ENCODE measurements at places on chromosomes 7 and 10.
A peak's percentile ranks its signal among the peaks of the same experiment; 100 is the strongest.

GRCh38 chr10:60114765-60115586 lies 208.6 kb upstream of the CCDC6 start:
- DNase-seq, result peak; percentile 33

- DNase-seq, result no peak
These were observed 190.9 kb downstream of the VTI1A start for GRCh38 chr10:112637901-112638300.

- DNase-seq, result no peak
These were observed 116.1 kb downstream of the FAM53B start for GRCh38 chr10:124627866-124628675.

DNA sequence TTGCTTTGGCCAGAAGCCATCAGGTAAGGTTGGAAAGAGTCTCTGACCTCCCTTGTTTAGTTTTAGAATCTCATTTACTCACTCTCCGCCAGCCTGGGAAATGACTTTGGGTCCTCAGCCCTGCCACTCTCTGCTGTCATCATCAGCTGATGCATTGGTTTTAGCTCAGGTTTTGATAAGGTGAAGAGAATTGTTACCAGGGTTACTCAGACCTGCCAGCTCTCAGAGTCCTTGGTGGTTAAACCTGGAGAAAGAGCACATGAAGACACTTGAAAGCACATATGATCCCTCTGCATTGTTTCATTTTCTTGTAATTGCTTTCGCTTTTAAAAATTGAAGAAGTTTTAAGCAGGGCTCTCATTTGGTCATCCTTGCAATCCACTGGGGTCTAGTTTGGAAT lies 4.0 kb upstream of the CROT start:
- no peak for DNase-seq

DNA sequence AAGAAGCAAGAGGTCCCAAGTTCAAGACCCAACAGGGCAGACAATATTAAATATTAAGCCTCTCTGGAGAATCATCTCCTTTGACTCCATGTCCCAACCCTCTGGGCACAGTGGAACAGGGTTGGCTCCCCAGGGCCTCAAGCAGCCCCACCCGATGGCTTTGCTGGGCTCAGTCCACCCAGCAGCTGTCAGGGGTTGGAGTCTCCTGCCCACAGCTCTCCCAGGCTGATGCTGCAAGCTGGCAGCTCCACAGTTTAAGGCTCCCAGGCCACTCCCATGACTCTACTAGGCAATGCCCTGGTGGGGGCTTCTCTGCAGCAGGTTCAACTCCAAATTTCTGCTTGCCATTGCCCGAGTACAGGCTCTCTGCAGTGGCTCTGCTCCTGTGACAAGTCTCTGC lies 55.1 kb downstream of the LARP4B start:
- DNase-seq, result no peak

- DNase-seq, result no peak
These were observed 5.0 kb downstream of the LRRC27 start for GRCh38 chr10:132336919-132337407.

GRCh38 chr7:114929570-114929969 lies 7.7 kb downstream of the MDFIC start:
- no peak for DNase-seq

- no peak for DNase-seq
These were observed 1071.9 kb downstream of the CNTNAP2 start for GRCh38 chr7:147188467-147188866.

DNA sequence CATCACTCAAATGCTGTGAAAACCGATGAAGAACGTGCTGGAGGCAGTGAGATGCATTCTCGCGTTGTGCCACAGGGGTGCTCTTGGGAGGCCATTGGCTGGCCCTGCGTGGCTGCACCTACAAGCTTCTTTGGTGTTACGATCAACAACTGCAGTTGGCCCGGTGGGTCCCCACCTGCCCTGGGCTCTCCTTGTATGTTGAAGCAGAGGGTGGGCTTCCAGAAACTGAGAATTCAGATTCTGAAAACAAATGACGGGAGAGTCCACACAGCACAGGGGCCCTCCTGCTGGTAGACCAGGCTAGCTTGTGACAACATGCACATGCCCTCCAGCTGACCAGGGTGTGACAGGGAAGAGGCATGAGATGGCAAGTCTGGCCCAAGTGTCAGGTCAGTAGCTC lies 23.7 kb upstream of the DDC start:
- DNase-seq, result peak; percentile 57

- peak; percentile 37 for DNase-seq
These were observed 38.1 kb downstream of the CTTNBP2 start for GRCh38 chr7:117835016-117835664.

DNA sequence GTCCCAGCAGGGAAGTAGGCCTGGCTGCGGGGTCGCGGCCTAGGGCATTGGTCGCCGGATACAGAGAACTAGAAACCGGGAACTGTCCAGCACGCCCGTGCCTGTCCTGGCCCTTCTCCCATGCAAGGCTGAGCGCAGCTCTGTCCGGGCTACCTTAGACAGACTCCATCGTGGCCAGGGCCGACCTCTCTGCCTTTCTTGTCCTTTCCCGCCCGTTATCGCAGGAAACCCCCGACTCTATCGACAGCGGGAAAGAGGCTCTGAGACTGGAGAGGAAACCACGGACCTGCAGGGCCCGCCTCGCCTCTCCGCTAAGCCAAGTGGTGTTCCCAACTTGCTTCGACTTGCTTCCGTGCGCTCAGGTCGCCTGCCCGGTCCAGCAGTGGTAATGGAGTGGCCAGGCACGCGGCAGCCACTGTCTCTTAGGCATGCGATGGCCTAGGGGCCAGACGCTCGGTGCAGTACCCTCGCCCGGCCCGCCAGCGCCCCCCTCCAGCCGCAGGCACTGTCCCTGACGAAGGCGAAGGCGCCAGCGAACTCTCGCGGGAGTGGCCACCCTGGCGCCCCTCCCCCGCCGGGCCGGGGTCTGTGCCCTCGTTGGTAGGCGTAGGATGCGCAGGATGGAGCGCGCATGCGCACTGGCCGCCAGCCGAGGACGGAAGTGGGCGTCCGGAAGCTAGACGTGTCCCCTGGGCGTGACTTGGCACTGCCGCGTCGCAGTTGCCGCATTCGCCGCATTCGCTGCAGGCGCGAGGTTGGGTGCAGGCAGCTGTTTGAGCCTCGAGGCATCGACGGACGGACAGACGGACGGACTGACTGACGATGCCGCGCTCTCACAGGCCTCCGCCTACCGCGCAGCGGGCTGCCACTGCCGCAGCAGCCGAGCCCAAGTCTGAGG lies 54.4 kb downstream of the MCMBP start:
- DNase-seq, result peak; percentile 100

DNA sequence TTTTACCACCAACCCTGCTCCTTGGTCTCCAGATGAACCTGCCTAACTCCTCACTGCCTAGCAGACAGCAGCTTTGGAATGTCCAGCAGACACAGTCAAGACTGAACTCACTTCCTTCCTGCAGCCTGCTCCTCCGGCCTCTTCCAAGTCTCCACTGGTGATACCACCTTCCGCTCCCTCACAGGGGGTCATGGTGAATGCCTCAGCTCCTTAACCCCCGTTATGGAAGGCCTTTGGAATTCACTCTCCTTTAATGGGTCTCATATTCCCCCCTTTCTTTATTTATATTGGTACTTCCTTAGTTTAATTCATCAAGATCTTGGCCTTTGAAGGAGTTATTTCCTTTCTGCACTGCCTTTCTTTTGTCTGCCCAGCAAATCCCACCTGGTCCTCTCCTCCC lies 44.9 kb upstream of the ZNF32 start:
- no peak for DNase-seq

DNA sequence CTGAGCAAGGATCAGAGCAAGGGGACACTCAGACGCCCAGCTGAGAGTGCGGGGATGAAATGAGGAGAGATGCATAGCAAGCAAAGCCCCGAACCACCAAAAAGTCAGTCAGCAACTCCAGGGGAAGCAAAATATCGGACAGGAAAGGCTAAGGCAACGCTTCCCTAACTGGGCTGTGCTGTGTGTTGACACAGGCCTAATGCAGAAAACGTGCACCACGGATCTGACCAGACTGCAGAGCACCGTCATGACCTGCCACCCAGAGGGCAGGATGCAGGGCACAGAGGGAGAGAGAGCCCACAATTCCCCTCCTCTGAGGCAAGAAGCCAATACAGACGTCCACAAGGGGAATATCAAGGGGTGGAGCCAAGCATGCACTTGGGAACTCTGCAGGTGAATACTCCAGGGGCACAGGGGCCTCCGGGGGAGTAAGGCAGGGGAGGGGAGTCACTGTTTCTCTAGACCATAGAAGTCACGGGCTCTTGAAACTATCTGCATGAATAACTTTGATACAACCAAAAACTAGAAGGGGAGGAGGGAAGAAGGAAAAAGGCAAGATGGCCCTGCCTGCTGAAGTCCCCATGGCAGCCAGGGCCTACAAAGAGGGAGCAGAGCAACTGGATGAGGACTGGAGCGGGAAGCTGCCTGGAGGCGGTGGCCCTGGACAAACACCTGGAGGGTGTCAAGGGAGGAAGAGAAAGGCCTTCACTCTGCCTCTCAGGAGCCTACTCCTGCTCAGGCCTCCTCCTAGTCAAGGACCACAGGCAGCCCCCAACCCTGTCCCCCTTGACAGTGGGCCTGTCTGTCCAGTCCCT lies 26.2 kb downstream of the GRID1 start:
- no peak for DNase-seq

DNA sequence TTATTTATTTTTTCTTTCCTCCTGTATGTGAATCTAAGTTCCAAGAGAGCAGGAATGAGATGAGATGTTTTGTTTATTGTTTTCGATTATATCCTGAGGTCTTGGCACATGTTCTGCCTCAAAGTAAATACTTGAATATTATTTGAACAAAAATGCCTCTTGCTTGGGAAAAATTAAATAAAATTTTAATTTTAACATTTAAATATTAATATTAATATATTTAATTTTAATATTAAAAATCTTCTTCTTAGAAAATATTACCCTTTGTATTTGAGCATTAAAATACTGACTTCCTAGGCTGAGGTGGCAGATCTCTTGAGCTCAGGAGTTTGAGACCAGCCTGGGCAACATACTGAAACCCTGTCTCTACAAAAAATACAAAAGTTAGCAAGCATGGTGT lies 123.4 kb upstream of the SEMA3D start:
- no peak for DNase-seq

DNA sequence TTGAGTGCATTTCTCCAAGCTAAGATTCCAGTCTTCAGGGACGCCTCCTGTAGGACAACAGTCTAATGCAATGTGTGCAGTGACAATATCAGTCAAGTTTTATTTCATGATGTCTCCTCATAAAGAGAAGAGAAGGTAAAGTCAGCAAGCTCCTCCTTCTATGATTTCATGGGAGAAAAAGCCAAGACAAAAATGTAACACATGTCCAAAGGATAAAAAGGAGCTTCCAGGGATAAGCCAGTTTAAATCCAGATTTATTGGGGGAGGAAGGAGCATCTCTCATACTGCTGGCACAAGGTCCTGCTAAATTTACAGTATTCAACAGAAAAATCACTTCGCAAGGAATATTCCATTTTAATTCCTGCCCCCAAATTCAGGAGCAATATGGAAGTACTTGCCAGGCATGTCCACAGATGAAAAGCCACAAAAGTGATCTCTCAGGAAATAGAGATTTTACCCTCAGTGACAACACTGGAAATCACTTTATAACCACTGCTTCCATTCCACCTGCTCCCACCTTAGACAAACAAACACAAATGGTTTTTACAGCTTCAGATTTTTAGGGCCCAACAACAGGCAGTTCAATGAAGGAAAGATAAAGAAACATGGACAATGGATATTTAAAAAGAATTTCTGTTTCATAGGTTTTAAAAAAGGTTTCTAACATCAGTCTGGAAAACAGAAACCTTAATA lies 677.5 kb upstream of the C7orf33 start:
- no peak for DNase-seq

GRCh38 chr7:35714862-35715261 lies 19.9 kb upstream of the HERPUD2 start:
- no peak for DNase-seq

DNA sequence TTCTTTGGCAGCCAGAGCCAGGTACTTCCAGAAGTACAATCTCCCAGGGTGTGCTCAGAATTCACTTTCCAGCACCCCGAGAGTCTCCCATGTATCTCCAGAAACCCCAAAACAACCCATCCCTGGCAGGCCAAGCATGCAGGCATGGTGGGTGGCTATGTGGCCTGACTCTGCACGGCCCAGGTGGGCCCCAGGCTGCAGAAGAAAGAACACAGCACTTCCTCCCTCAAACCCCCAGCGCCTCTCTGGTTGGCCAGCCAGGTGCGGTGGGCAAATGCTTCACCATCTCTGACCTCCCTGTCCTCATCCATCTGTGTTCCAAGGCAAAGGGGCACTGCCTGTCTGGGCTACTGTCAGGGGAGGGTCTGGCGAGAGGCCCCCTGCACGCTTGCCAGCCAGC lies 100.3 kb downstream of the MKI67 start:
- no peak for DNase-seq

DNA sequence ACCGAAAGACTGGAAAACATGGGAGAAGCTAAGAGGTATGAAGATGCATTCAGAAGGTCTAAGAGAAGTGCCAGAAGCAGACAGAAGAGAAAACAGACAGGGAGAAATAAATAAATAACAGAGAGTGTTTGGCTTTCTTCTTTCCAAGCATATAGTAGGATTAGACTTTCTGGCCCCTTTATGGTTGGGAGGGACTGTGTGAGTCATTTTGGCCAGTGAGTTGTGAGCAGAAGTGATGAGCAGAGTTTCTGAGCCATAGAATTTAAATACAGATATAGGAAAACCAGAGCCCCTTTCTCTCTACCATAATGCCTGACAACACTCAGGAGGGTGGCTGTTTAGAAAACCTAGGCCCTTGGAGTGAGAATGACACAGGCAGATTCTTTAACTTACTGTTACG lies 171.0 kb downstream of the PPP1R17 start:
- no peak for DNase-seq

GRCh38 chr10:127456122-127456521 lies 93.0 kb upstream of the NPS start:
- no peak for DNase-seq

- no peak for DNase-seq
These were observed 33.0 kb downstream of the PSAP start for GRCh38 chr10:71817831-71818655.

DNA sequence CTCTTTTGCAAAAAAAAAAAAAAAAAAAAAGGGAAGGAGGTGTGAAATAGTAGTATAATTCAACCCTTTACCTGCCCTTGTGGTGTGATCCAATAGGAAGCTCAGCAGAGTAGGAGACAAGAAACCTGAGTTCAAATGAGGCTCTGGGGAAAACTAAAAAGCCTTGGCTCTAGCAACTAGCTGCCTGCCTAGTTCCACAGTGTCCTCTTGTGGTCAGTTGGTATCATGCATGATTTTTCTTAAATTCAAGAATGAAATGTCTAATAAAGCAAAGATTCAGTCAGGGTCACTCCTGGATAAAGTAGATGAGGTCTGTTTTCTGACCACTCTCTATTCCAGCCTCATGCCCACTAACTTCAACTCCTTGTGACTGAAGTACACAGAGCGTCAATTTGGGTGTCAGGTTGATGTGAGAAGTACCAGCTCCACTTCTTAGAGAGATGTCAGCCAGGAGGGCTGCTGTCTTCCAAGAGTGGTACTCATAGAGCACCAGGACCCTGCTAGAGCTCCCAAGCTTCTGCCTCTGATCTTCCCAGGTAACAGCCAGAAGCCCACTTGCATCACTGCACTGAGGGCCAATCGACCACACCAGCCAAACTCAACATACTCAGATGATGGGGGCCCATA lies 10.5 kb downstream of the LSM5 start:
- no peak for DNase-seq

Measured in H9 (cell line).